ENCODE measurements at places on chromosomes 5 and 9.
A peak's percentile ranks its signal among the peaks of the same experiment; 100 is the strongest.

DNA sequence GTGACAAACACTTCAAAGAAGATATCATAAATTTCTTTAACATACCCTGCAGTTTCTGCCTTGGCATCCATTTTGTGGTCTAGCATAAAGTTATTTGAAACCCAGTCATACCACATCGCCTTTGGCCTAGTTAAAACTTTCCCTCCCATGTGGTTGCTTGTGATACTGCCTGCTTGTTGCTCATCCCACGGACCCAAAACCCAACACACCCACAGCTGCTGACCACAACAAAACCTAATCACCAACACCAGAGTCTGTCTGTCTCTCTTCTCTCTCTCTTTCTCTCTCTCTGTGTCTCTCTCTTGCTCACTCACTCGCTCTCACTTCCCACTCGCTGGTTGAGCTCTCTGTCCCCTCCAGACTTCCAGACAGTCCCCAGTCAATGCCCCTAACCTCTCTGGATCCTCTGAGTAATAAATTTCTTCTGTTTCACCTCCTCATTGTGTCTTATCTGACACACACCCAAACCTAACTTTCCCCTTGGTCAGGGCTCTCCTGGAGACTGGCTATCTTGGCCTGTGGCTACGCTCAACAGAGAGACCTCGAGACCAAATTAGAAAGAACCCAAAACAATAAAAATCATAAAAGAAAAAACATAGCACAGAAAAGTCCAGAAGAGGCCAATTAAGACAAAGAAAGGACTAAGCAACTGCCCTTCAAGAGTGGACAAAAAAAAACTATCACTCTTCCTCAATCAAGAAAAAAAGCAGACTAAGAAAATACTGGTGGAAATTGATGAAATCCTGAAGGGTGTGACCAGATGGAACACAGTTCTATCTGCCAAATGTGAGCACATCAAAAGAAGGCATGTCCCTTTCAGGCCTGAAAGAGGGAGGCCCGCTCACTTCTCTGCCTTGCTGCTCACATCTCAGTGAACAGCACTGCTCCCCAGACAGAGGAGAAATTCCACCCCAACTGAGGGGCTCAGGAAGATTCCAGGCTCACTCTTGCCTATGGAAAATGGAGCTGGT is 41.5 kb downstream of the TTLL11 start:
- no peak for DNase-seq

DNA sequence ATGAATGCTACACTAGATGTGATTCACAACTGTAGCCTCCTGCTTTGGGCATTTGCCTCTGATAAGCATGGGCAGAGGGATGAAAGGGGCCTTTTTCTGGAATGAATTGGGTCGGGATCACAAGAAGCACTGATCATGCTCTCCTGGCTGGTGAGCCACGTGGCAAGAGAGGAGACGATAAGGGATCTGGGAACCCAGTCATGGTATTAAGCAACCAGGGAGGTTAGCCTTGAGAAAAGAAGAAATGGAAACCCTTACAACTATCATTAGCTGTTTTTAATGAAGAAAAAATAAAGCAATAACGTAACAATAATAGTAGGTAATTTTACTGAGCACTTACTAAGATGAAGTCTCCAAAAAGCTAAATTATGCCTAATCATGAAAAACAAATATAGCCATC is 50.0 kb upstream of the RAI14 start:
- no peak for DNase-seq

- no peak for DNase-seq
Measured at GRCh38 chr9:81871695-81872094, 56.5 kb upstream of the SPATA31D4 start.

DNA sequence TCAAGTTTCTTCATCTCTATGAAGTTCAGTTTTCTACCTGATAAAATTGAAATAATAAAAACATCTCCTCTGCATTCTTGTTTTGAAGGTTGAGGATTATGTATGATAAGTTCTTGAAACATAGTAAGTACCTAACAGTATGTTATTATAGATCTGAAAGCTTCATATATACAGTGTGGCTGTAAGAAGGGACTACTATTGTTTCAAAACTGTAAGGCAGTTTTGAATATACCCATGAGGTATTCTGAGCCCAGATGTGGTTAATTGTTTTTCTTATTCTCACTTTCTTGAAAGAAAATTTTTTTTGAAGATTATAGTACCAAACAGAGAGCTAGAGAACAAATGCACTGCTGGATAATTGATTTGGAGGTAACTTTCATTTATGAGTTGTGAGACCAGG is 383.2 kb downstream of the CHSY3 start:
- no peak for DNase-seq

DNA sequence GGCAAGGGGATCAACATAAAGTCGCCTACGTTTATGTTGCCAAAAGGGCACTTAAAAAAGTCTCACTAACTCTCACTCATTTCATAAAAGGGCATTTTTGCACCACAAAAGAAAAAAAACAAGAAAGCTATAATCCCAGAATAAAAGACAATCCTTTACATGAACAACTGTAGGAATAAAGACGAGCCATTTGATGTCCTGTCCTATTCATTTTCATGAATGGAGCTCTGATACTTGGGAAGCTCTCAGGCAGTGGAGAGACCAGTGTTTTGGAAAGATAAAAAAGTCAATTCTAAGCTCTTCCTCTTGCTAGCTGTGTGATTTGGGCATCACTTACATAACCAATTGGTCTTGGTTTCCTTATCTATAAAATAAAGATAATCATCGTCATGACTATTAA is 95.5 kb upstream of the EQTN start:
- no peak for DNase-seq

DNA sequence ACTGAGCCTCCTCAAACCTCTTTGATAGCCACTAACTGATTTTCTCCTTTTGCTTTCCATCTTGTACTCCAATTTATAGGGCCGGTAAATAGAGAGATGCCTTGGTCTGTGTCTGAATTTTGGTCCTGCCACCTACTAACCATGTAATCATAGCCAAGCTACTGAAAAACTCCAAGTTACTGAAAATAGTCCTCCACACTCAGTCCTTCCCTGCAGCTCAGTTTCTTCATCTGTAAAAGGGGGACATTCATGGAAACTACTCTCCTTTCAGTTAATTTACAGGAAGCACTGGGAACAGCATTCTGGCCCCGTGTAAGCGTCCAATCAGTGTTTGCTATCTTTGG is 30.0 kb upstream of the TGFBR1 start:
- DNase-seq, result no peak

- DNase-seq, result no peak
Measured at GRCh38 chr5:102750151-102750834, 4.8 kb upstream of the PAM start.

- DNase-seq, result peak; percentile 26
Measured at GRCh38 chr5:141476132-141476911, 556 bp downstream of the PCDHGC3 start.

- no peak for DNase-seq
Measured at GRCh38 chr9:94111446-94111845, 27.2 kb downstream of the PTPDC1 start.

DNA sequence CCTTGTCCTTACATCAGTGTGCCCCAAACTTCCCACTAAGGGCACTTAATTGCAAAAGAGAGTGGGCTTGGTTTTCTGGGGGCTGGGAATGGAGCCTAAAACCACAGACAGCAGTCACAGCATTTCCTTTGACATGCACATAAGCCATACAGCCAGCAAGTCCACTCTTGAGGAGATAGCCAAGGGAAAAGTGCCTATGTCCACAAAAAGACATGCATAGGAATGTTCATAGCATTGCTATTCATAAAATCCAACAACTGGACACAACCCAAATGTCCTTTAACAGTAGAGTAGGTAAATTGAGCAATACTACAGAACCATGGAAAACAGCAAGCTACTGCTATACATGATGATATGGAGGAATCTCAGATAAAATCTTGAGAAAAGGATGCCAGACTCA is 11.7 kb upstream of the FAT2 start:
- no peak for DNase-seq

DNA sequence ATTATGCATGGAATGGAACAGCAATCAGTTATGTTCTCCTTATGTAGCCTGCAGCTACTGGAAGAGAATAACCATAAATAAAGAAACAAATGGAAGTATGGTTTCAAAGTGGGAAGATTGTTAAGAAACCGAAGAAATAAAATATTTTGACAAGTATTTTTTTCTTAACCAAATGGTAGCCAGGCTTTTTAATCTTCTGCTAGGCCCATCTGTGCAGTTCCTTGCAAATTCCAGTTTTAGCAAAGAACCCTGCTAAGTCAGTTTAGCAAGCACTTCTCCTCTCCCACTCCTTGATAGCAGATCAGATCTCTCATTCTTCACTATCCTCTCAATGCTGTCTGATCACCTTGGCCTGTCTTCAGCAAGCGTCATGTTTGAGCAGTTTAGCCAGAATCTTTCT is 111.1 kb upstream of the PRDM9 start:
- DNase-seq, result no peak

DNA sequence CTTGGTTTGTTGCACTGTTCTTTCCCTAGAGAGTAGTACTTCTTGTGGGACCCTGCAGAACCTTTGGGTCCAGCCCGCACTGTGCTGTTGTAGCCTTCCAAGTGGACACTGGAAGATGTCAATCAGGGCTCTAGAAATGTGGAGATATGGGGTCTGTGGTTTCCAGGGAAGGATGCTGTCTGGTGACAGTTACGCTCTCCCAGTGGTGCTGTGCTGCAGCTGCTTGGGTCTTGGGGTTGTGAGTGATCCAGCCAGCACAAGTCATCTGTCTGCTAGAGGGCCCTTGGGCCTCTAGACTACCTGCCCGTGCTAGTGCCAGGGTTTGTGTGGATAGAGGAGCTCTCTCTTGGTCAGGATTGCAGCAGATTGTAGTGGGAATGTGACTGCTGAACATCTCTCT is 484.5 kb downstream of the DMAC1 start:
- no peak for DNase-seq

DNA sequence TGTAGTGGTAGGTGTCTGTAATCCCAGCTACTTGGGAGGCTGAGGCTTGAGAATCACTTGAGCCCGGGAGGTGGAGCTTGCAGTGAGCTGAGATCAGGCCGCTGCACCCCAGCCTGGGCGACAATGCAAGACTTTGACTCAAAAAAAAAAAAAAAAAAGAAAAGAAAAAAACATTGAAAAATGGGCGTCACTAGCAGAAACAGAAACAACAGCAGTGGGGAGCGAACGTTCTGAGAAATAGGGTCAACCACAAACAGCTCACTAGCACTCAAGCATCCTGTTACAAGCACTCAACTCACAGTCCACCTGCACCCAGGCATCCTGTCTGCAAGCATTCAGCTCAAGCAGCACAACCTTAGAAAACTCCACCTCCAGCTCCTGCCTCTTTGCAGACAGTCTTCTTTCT is 17.2 kb downstream of the TRIM14 start:
- DNase-seq, result peak; percentile 91

DNA sequence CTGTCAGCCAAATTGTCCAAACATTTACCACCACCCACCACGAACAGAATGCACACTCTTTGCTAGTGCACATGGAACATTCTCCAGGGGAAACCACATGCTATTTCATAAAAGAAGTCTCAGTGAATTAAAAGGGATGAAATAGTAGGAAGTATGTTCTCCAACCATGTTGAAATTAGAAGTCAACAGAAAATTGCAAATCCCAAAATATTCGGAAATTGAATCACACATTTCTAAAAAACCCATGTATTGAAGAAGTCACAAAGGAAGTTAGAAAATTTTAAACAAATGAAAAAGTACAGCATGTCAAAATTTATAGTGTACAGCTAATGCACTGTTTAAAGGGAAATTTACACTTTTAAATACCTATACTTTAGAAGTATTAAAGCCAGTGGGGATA is 50.8 kb downstream of the TGFBR1 start:
- no peak for DNase-seq

DNA sequence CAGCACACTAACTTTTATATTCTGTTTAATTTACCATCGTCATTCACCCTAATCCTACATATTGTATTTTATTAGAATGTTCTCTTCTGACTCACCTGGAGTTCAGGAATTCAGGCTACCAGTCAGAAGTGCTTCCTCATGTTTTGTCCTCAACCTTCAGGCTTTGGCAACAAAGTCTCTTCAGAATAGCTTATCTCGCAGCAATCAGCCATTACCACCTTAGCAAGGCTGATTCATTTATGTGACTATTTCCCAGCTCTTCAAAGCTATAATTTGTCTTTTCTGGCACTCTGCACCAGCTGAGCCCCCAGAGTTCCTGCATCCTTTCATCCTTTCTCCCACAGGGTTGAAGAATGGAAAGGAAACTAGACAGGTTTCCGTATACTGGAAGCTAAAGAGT is 365.5 kb upstream of the CDH18 start:
- DNase-seq, result no peak

GRCh38 chr5:101390151-101390908 is 487.2 kb upstream of the ST8SIA4 start:
- DNase-seq, result no peak

GRCh38 chr5:77620405-77620804 is 18.1 kb downstream of the OTP start:
- no peak for DNase-seq

DNA sequence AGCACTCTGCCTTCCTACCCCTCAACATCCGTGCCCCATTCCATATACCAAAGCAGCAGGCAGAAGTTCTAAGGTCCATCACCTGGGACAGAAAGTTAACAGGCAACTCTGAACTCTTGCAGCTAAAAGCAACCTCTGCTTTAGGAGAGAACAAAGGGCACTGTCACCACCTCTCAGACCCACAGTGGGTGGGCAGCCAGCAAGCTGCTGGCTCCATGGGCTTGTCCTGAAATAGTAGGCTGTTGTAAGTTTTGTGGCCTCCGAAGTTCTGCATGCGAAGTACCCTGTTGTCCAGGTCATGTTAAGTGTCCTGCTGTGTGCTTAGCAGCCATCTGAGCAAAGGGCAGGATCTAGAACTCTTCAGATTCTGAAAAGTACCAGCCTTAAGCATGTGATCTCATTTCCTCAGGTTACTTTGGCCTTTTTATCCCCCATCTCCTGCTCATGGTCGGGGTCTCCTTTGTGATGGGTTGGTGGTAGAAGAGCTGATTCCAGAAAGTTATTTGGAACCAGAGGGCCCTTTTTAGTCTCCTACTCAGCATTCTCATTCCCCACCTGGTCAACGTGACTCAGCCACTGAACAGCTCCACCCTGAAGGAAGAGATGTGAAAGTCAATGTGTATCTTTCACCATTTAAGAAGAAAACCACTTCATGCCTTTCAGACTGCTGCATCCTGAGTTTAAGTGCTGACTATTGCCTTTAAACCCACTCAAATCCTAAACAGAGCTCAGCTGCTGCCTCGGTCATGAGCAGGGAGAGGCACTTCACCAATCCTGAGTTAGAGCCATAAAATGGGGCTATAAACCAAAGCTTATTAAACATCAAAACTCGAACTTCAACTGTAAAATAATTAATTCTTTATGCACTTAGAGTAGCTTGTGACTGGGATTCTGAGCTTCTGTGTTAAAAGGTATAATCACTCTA is 121.4 kb downstream of the DPYSL3 start:
- DNase-seq, result no peak

DNA sequence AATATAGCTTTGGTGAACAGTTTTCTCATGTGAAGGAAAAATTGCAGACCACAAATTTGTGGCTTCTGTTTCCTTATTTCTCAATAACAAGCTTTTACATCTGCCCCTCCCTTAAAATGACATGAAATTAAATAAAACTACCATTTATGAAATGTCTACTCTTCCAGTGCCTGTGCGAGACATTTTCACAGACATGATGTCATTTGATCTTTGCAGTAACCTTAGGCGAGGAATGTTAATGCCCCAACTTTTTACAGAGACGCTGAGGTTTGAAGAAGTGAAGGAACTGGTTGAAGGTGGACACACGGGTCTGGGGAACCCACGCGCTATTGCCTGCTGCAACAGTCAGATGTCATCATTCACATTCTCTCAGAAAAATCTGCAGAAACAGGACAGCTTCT is 61.5 kb downstream of the OSTF1 start:
- DNase-seq, result no peak

- DNase-seq, result no peak
Measured at GRCh38 chr9:3903273-3903672, 377.5 kb upstream of the RFX3 start.

- DNase-seq, result no peak
Measured at GRCh38 chr5:159971514-159971913, 37.4 kb upstream of the TTC1 start.
